ENCODE measurements at places on chromosomes 11 and 22. TPM values are rescaled to one million over a fixed set of nuclear protein-coding genes. Genes with fewer than 3 reads are reported as not detected.

The TSSK2 gene
- total RNA-seq = not detected

The H19 gene
- total RNA-seq = not detected

The SYT7 gene
- not detected for total RNA-seq

The PTGDR2 gene
- total RNA-seq = 0.70 TPM

The GTF2H1 gene
- total RNA-seq = 48.2 TPM

The CALCA gene
- total RNA-seq = not detected

The NXPE4 gene
- total RNA-seq = not detected

The RAG2 gene
- not detected for total RNA-seq

The OR5P2 gene
- not detected for total RNA-seq

The RFPL3 gene
- total RNA-seq = not detected

The FOLR2 gene
- not detected for total RNA-seq

The RABL2B gene
- 25.8 TPM for total RNA-seq

The TYR gene
- total RNA-seq = not detected

The ARHGAP32 gene
- 4.1 TPM for total RNA-seq

The MAPK8IP2 gene
- total RNA-seq = 0.12 TPM

The TIGD3 gene
- total RNA-seq = 0.81 TPM

The F2 gene
- not detected for total RNA-seq

The TNNT3 gene
- 11.3 TPM for total RNA-seq

The MOGAT2 gene
- not detected for total RNA-seq

The SYCE3 gene
- total RNA-seq = not detected

The PRG3 gene
- total RNA-seq = not detected

The HYOU1 gene
- 123 TPM for total RNA-seq

The MTMR2 gene
- 10.9 TPM for total RNA-seq

The OR4A16 gene
- not detected for total RNA-seq

The SNX32 gene
- total RNA-seq = 2.2 TPM

The CCDC88B gene
- total RNA-seq = 126 TPM

The TTC38 gene
- total RNA-seq = 8.0 TPM

The GAS2L1 gene
- total RNA-seq = 8.6 TPM

The MFRP gene
- not detected for total RNA-seq

The SAA4 gene
- total RNA-seq = not detected

The PRR5L gene
- total RNA-seq = 3.3 TPM

The BIK gene
- 2.3 TPM for total RNA-seq

The SLC16A8 gene
- not detected for total RNA-seq

The KCNJ4 gene
- total RNA-seq = not detected
